Chondrocyte (in vitro differentiated cells): ENCODE measurements at places on chromosomes 5 and 9. TPM values are rescaled to one million over a fixed set of nuclear protein-coding genes. Genes with fewer than 3 reads are reported as not detected.

GRCh38 chr9:33272061-33272460 is 7.2 kb downstream of the CHMP5 start:
- H3K4me1 ChIP-seq = peaks cover 5% of the 10 kb centered on the region
- DNase-seq = no peak
- H3K27me3 ChIP-seq = no peaks in the 10 kb centered on the region
- H3K4me3 ChIP-seq = no peak overlapping the region
- peaks cover 21% of the 10 kb centered on the region for H3K36me3 ChIP-seq
- H3K27ac ChIP-seq = no peak overlapping the region

The PNPLA7 gene
- total RNA-seq = 3.6 to 4.2 TPM (median 4.1 TPM) in 3 replicates

GRCh38 chr5:93622240-93622885 is 39.3 kb downstream of the NR2F1 start:
- no peaks in the 10 kb centered on the region for H3K27me3 ChIP-seq
- peaks cover 18% of the 10 kb centered on the region for H3K4me1 ChIP-seq
- no peaks in the 10 kb centered on the region for H3K36me3 ChIP-seq
- peak overlapping the region; percentile 94 for H3K4me3 ChIP-seq

DNA sequence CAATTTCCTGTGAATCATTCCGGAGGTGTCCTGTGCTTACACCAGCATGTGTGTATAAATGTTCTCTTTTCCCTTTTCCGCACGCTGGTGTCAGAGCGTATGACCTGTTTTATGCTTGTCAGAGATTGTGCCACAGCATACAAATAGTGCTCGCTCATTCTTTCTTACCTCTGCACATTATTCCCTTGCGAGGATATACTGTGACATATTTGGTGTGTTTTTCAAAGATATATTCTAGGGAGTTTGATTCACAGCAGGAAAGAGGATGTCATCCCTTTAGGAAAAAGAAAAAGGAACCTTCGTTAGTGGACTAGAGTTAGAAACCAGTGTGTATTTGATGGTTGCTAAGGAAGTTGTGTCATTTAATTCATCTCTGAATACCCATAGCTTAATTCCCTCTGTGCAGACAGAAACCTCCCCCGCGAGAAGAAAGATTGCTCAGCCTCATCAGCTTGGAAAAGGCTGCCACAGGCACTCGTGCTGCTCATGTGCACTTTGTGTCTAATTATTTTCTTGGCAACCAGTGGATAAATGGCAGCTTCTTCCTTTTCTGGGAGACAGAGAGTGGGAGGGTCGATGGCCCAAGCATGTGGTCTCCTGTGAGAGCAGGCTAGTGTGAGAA is 14.7 kb upstream of the CCIN start:
- peaks cover 66% of the 10 kb centered on the region for H3K4me1 ChIP-seq
- no peak for DNase-seq
- H3K27ac ChIP-seq = peak overlapping the region; percentile 97
- H3K36me3 ChIP-seq = peaks cover 17% of the 10 kb centered on the region

- H3K36me3 ChIP-seq = no peaks in the 10 kb centered on the region
- no peak overlapping the region for H3K27ac ChIP-seq
- peaks cover 8% of the 10 kb centered on the region for H3K27me3 ChIP-seq
- DNase-seq = no peak
- no peaks in the 10 kb centered on the region for H3K4me1 ChIP-seq
Observed at GRCh38 chr5:168114444-168115017, 176.9 kb upstream of the WWC1 start.

GRCh38 chr5:136901-137300 is 44.9 kb downstream of the PLEKHG4B start:
- no peaks in the 10 kb centered on the region for H3K27me3 ChIP-seq
- no peak overlapping the region for H3K4me3 ChIP-seq
- no peaks in the 10 kb centered on the region for H3K36me3 ChIP-seq

The IL3 gene
- total RNA-seq = not detected in 3 replicates

The C5orf58 gene
- not detected in 3 replicates for total RNA-seq

- no peaks in the 10 kb centered on the region for H3K36me3 ChIP-seq
- no peaks in the 10 kb centered on the region for H3K4me1 ChIP-seq
- H3K27me3 ChIP-seq = peaks cover 4% of the 10 kb centered on the region
- DNase-seq = no peak
- no peak overlapping the region for H3K27ac ChIP-seq
- no peak overlapping the region for H3K4me3 ChIP-seq
Observed at GRCh38 chr9:73643379-73644013, 491.8 kb downstream of the ANXA1 start.
